Ovary (tissue), 10 donors: ENCODE measurements at places on chromosomes 12 and 14. TPM values are rescaled to one million over a fixed set of nuclear protein-coding genes. Genes with fewer than 3 reads are reported as not detected.

DNA sequence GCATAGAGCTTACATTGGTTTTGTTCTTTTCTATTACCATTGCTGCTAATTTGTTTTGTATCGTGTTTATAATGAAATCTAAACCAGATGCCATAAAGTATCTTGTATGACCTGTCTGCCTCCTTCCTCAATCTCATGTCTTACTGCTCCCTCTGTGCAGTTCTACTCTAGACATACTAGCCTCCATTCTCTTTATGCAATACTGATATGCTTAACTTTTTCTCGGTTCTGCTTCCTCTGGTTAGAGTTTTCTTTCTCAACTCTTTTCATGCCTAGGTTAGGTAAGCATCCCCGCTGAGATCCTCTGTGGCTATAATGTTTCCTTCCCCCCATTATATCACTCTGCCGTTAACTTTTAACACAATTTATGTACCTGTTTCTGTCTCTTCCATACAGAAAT lies 852.3 kb downstream of the TRHDE start:
- no peaks in the 10 kb centered on the region for H3K36me3 ChIP-seq
- no peaks in the 10 kb centered on the region for H3K4me1 ChIP-seq
- no peak for DNase-seq
- H3K27ac ChIP-seq = no peak overlapping the region
- H3K27me3 ChIP-seq = no peaks in the 10 kb centered on the region

DNA sequence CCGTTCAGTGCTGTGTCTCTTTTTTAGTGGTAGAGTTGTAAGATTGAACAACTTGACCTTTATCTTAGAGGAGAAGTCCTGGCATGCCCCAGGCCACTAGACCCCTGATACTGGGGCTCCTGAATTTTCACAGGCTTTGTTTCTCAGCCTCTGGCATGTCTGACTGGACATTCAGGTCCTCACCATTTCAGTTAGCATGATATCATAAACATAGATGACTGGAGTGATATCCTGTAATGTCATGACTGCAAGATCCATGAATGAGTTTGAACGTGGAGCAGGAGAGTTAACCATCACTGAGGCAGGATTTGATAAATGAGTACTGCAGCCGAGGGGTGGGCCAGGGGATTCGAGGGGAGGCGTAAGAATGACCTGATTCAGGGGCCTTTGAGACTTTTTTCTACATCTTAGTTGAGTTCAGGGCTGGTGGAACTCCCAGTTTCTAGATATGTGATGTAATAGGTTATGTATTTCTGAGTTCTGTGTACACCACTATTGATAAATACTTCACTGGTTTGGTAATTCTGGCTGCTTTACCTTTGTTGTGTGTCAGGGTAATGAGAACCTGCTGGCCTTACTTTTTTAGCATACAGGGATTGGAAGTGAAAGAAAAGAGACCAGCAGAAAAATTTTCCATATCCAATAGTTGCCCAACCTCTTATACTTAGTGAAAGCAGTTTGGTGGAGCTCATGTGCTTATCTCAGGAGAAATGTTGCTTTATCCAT lies 217.0 kb downstream of the SYNE2 start:
- peaks cover 1% of the 10 kb centered on the region for H3K4me1 ChIP-seq
- no peak for DNase-seq
- H3K27ac ChIP-seq = peak overlapping the region; percentile 41
- H3K36me3 ChIP-seq = no peaks in the 10 kb centered on the region
- no peak overlapping the region for H3K4me3 ChIP-seq

- DNase-seq = no peak
- no peak overlapping the region for H3K27ac ChIP-seq
- H3K4me1 ChIP-seq = no peaks in the 10 kb centered on the region
- no peaks in the 10 kb centered on the region for H3K27me3 ChIP-seq
These were observed 68.7 kb upstream of the TMPO start for GRCh38 chr12:98446682-98447081.

GRCh38 chr14:20873370-20874177 lies 17.6 kb upstream of the RNASE3 start:
- no peak overlapping the region for H3K4me3 ChIP-seq
- no peaks in the 10 kb centered on the region for H3K4me1 ChIP-seq
- H3K27ac ChIP-seq = no peak overlapping the region
- no peaks in the 10 kb centered on the region for H3K27me3 ChIP-seq
- no peaks in the 10 kb centered on the region for H3K36me3 ChIP-seq

DNA sequence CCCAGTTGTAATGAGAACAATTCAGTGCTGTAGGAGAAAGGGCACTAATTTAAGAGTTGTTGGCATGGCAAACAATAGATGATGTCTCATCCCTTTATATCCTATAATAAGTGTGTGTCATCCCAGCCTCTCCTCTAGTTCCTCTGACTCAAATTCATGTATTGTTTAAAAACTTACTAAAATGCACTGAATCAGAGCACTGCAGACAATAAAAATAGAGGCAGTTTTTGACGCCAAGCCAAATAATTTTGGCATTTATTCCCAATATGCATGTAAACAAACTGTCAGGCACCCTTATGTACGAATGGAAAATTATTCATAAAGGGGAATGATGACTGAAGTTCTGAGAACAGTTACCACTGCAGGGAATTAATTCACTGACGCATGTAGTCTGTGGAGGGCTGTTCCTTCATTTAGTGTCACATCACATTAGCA lies 57.9 kb upstream of the TMX1 start:
- no peak overlapping the region for H3K27ac ChIP-seq
- no peaks in the 10 kb centered on the region for H3K4me1 ChIP-seq
- no peaks in the 10 kb centered on the region for H3K36me3 ChIP-seq
- H3K27me3 ChIP-seq = no peaks in the 10 kb centered on the region
- DNase-seq = no peak
- H3K4me3 ChIP-seq = no peak overlapping the region

GRCh38 chr12:56029666-56030293 lies 8.9 kb downstream of the IKZF4 start:
- no peak overlapping the region for H3K27ac ChIP-seq
- H3K4me3 ChIP-seq = no peak overlapping the region
- H3K36me3 ChIP-seq = no peaks in the 10 kb centered on the region
- no peak for DNase-seq
- H3K27me3 ChIP-seq = no peaks in the 10 kb centered on the region
- no peaks in the 10 kb centered on the region for H3K4me1 ChIP-seq

GRCh38 chr12:26287671-26288381 lies 92.5 kb downstream of the SSPN start:
- no peak overlapping the region for H3K27ac ChIP-seq
- H3K27me3 ChIP-seq = no peaks in the 10 kb centered on the region
- H3K4me3 ChIP-seq = no peak overlapping the region

- no peak overlapping the region for H3K27ac ChIP-seq
- no peaks in the 10 kb centered on the region for H3K36me3 ChIP-seq
- peaks cover 14% of the 10 kb centered on the region for H3K4me1 ChIP-seq
- no peaks in the 10 kb centered on the region for H3K27me3 ChIP-seq
- DNase-seq = no peak
- H3K4me3 ChIP-seq = no peak overlapping the region
These were observed 58.8 kb downstream of the TMX1 start for GRCh38 chr14:51298895-51299294.

DNA sequence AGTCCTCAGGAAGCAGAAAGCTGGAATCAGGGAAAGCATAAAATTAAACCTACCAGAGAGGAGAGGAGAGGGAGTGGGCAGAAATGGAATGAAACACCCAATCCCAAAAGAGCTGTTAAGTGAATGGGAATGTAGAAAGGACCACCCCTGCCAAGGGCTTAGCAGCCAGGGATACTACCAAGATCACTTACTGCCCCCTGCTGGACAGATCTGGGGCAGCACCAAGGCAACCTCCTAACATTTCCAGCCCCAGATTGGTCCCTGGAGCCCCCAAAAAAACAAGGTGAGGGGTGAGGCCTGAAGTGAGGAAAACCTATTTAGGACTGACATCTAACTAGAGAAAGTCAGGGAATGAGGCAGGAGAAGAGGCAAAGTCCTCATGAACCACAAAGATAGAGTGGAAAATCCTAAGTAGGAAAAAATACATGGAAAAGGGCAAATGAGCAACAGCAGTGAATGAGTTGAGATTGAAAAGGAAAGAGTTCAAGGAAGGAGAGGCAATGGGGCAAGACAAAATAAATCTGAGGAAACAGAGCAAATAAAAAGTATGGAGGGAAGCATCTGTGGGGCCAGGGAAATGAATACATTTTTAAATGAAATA lies 11.2 kb upstream of the FKBP11 start:
- no peaks in the 10 kb centered on the region for H3K27me3 ChIP-seq
- H3K4me1 ChIP-seq = no peaks in the 10 kb centered on the region
- no peaks in the 10 kb centered on the region for H3K36me3 ChIP-seq
- no peak overlapping the region for H3K4me3 ChIP-seq
- H3K27ac ChIP-seq = no peak overlapping the region

DNA sequence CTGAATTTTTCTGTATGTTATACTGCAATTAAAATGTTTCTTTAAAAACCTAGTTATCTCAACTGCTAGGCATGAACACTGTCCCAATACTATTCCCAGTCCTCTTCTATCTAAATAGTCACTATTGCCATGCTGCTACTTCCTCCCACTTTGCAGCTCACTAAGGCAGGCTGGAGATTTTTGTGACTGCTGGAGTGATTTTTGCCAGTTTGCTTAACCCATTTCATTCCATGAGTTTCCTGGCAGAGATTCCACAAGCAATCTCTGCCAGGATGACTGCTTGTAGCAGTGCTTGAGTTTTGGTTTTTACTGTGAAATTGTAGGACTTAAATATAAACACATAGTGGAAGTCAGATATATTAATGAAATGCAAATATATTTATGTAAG lies 80.8 kb downstream of the BHLHE41 start:
- no peaks in the 10 kb centered on the region for H3K27me3 ChIP-seq
- H3K4me3 ChIP-seq = no peak overlapping the region
- no peaks in the 10 kb centered on the region for H3K36me3 ChIP-seq
- H3K4me1 ChIP-seq = peaks cover 2% of the 10 kb centered on the region
- no peak for DNase-seq

DNA sequence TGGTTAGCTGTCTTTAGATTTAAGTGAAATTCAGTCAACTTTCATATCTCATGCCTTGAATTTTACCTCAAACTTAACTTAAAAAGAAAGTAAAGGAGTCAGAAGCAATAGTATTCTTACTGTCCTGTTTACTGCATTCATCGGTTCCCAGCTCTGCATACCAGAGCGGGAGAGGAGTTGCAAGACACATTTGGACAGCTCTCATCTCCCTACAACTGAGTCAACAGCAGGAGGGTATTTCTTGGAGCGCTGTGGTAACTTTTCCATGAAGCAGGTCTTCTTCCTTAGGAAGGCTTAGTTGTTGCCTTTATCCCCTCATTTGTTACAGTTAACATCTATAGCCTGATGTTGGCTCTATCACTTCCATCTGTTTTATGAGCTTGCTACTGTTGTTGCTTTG lies 65.1 kb downstream of the TRMT5 start:
- H3K27ac ChIP-seq = no peak overlapping the region
- no peaks in the 10 kb centered on the region for H3K4me1 ChIP-seq
- no peak overlapping the region for H3K4me3 ChIP-seq
- no peaks in the 10 kb centered on the region for H3K36me3 ChIP-seq

Gene FLRT2
- 80.5 TPM for polyA plus RNA-seq

Gene MON2
- polyA plus RNA-seq = 13.1 TPM

Gene ANG
- polyA plus RNA-seq = 65.2 TPM
